Liver (tissue), 10 donors: ENCODE measurements at places on chromosomes 3 and 15. TPM values are rescaled to one million over a fixed set of nuclear protein-coding genes. Genes with fewer than 3 reads are reported as not detected.

DNA sequence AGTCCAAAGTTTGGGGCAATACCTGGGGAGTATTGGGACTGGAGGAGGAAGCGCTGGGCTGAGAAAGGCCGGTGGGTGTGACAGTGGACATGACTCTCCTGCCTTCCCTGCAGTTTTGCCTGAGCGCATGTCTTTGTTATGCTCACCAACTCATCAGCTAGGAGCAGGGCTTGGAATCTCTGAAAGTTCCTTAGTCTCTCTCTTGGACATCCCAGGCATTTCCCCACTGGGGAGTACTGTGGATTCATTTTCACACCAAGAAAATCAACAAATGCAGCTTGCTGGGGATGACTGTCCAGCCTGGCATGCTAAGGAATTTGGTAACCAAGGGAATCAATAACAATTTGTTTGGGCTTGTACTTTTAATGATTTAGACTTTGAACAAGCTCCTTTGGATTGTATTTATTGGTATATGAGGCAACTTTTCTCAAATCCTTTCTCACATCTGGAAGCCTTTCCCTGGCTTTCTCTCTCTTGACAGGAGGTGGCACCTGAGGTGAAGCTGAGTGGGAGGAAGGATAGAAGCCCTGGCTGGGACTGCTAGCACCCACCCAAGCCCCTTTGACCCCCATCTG, 48.5 kb upstream of the CHST2 start:
- H3K4me1 ChIP-seq: no peaks in the 10 kb centered on the region
- no peak for DNase-seq
- no peaks in the 10 kb centered on the region for H3K36me3 ChIP-seq
- H3K4me3 ChIP-seq: no peak overlapping the region

GRCh38 chr3:57778494-57778893, 22.4 kb downstream of the SLMAP start:
- H3K36me3 ChIP-seq: no peaks in the 10 kb centered on the region
- H3K27ac ChIP-seq: no peak overlapping the region
- H3K4me1 ChIP-seq: no peaks in the 10 kb centered on the region
- no peak overlapping the region for H3K4me3 ChIP-seq
- no peak for DNase-seq
- no peaks in the 10 kb centered on the region for H3K27me3 ChIP-seq

DNA sequence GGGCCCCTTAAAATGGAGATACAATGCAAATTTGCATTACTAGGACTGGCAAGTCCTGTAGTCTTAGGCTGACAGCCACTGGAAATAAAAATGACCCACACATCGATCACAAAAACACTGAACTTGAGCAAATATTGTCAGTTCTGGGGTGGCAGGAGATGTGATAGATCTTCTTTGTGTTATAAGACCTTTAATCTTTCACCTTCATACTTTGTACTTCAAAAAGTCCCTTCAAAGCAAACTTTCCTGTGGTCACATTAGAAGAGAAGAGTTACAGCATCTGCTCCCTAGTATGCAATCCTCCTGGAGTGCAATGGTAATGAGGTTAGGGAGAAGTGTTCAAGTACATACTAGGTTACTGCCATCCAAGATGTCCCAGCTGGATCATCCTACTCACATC, 149.4 kb upstream of the KCNMB2 start:
- no peaks in the 10 kb centered on the region for H3K27me3 ChIP-seq
- no peaks in the 10 kb centered on the region for H3K36me3 ChIP-seq
- H3K4me1 ChIP-seq: peaks cover 9% of the 10 kb centered on the region
- no peak for DNase-seq
- H3K27ac ChIP-seq: no peak overlapping the region
- no peak overlapping the region for H3K4me3 ChIP-seq

- no peak overlapping the region for H3K4me3 ChIP-seq
- DNase-seq: no peak
- H3K36me3 ChIP-seq: no peaks in the 10 kb centered on the region
- no peaks in the 10 kb centered on the region for H3K27me3 ChIP-seq
- no peaks in the 10 kb centered on the region for H3K4me1 ChIP-seq
These were observed 332.7 kb upstream of the THBS1 start for GRCh38 chr15:39248204-39248603.

- no peak for DNase-seq
- no peak overlapping the region for H3K4me3 ChIP-seq
- no peaks in the 10 kb centered on the region for H3K4me1 ChIP-seq
- no peak overlapping the region for H3K27ac ChIP-seq
These were observed 102.1 kb downstream of the ASB7 start for GRCh38 chr15:100704281-100705055.

Gene PIGZ
- total RNA-seq: 1.7 TPM

Gene WDR49
- 0.42 TPM for total RNA-seq
